ENCODE measurements at places on chromosomes 4 and X.

GRCh38 chr4:87512400-87512799 lies 16.8 kb downstream of the SPARCL1 start:
- no peak for DNase-seq

- no peak for DNase-seq
Observed at GRCh38 chrX:11414091-11414490, 120.9 kb downstream of the AMELX start.

- no peak for DNase-seq
Observed at GRCh38 chrX:1027133-1027532, 185.3 kb downstream of the CRLF2 start.

GRCh38 chrX:122790376-122791095 lies 393.5 kb upstream of the GRIA3 start:
- DNase-seq: no peak

DNA sequence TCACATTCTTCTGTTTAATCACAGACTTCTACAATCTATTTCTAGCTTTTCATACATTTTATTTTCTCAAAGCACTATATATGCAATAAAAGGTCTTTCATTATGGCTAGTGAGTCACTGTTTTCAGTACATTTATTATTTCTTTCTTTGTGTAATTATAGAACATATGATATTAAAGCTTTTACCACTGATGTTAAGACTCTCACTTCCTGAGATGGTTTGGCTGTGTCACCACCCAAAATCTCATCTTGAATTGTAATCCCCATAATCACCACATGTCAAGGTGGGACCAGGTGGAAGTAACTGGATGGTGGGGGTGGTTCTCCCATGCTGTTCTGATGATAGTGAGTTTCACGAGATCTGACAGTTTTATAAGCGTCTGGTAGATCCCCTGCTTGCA lies 41.9 kb downstream of the UBA6 start:
- DNase-seq: no peak

DNA sequence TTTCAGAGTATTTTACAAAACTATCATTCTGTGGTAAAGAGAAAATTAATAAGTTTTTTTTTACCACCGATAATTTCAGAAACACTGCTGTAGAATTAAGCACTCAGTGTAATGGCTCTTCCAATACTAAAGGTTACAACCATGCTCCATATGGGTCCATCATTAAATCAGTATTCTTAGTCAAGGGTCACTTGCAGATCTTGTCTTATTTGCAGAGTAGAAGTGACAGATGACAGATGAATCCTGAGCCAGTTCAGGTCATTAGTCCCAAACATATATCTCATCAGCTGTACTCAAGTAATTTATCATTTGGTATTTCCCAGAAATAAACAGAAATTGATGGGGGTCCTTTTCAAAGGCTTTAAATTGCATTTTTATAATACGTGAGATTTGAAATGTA lies 182.9 kb downstream of the CFAP47 start:
- DNase-seq: no peak

DNA sequence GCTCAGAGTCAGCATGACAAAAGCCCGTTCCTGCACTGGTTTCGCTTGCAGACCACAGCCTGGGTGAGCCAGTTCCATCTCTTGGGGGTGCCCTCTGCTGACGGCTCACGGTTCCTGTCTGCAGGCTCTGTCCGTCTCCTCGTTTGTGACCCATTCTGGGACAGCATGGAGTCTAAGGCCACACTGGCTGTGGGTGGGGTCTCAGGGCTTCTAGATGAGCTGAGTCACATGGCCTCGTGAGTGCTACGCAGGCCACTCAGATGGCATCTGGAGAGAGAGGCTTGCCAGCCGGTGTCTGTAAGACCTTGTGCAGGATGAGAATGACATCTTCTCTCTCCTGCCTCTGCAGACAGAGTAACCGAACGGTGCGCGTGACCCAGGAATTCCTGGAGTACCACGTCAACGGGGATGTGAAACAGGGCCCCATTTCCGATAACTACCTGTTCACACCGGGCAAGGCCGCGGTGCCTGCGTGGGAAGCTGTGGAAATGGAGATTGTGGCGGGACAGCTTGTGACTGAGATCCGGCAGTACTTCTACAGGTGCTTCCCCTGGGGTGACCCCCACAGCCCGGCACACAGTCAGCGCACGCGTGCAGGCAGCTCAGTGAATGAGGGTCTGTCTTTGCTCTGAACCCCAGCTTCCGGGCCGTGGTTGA lies 31.6 kb upstream of the MRFAP1 start:
- DNase-seq: no peak

DNA sequence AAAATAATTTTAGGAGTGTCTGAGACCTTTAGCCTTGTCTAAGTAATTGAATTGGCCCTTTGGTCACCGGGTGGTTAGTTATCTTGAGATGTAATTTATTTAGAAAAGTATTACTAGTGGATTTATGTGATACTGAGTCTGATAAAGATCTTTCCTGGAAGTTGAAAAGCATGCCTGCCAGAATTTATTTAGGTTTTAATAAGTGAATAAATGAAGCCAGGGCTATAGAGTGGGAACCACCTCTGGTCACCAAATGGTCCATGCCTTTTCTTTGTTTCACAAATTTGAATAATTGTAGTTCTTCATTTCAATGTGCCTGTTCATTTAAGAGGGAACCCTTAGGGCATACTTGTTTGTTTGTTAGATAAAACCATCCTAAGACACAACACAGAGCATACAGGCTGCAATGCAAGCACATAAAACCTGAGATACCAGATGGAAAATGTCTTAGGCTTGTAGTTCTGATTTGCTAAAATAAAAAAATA lies 627.8 kb downstream of the ADGRL3 start:
- no peak for DNase-seq

GRCh38 chrX:1400742-1401471 lies 9.0 kb upstream of the SLC25A6 start:
- no peak for DNase-seq

- no peak for DNase-seq
Observed at GRCh38 chrX:44155126-44155525, 181.9 kb upstream of the NDP start.

GRCh38 chrX:42089031-42089430 lies 165.7 kb upstream of the CASK start:
- no peak for DNase-seq

DNA sequence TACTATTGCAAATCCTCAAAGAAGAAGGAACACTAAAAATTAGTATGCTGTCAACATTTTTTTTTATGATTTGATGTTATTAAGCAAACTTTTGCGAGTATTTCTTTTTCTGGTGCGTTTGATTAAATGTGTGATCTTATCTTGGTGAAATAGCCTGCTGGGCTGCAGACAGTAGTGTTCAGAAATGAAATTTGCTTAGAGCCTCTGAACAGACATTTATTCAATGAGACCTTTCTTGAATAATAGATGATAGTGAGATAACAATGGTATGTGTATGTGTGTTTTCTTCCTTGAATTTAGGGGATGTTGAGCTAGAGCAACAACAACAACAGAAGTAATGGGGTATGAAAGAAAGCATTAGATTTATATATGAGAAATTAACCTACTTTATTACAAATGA lies 12.7 kb downstream of the ADGRL3 start:
- DNase-seq: no peak

GRCh38 chrX:41313419-41313818 lies 20.5 kb upstream of the DDX3X start:
- DNase-seq: peak; percentile 56

- no peak for DNase-seq
Observed at GRCh38 chr4:165906272-165906671, 33.2 kb downstream of the TLL1 start.

DNA sequence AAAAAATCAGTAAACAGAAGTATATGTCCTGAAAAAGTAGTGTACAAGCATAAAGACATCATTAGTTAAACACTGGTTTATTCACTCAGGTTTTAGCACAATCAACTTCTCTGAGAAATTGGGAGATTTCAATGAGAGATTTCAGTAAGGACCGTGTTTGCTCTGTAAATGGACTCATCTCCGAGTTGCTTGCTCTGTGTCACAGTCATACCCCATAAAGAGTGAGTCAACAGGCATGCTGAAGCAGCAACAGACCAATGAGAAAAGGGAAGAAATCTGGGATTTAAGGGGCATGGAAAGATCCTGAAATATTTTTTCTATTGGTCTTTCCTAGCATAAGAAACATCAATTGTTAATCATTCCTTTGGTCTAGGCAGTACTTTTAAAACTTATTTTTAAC lies 4.7 kb downstream of the GLUD2 start:
- no peak for DNase-seq

DNA sequence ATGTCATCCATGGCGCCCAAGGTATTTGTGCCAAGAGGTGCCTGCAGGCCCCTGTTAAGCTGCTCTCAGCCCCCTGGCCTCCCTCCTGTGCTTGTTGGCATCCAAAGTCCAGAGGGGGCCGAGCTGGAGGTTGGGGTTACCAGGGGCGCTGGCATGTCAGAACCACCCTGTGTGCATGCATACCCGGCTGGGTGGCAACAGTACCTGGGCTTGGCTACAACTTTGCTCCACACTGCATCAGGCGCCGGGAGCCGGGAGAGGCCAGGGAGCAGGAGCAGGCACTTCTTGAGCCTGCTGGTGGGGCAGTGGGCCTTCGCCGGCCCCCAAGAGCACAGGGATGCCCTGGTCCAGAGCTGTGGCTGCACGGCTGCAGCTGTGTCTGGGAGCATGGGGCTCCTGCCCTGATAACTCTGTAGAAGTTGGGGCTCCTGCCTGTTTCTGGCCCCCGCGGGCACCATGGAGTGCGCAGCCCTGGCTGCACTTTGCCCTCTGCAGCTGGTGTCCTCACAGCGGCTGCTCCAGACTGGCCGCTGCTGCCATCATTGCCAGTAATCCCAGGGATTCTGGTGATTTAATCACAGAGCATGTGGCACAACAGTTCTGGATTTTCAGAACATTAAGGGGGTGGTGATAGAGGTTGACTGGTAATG lies 130.3 kb downstream of the ARHGAP10 start:
- no peak for DNase-seq

DNA sequence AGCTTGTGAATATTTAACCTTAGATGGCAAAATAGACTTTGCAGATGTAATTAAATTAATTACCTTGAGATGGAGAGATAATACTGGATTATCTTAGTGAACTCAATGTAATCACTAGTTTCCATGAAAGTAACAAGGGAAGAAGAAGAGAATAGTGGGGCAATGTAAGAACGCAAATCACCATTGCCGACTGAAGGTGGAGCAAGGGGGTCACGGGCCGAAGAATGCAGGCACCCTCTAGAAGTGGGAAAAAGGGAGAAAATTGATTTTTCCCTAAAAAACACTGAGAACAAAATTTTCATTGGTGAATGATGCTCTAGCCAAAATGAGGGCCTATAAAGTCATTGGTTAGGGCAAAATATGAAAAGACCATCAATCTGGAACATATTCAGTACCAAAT lies 375.6 kb upstream of the EPHA5 start:
- no peak for DNase-seq

DNA sequence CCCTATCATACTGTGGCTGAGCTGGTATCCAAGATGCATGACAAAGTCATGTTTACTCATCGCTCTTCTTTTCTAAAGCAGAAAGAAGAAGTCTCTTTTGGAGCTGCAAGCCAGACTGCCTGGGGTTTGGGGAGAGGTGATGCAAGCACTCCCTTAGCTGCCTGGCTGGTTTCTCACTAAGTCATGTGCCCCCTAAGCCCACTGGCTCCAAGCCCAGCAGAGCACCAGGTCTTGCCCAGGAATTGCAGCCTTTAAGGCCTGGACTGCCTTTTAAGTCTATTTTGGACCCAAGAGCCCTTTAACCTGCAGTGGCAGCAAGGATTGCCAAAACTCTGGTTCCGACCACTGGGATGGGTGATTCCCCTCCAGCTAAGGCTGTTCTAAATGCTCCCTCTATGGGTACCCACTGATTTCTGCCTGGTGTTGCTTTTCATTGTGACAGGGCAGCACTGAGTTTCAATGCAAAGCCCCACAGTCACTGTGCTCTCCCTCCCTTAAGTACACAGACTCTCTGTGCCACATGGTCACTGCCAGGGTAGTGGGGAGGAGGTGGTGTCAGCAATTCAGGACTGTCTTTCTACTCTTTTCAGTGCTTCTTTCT lies 548.6 kb downstream of the TLL1 start:
- DNase-seq: no peak

- DNase-seq: peak; percentile 35
Observed at GRCh38 chr4:20297261-20297660, 45.6 kb downstream of the SLIT2 start.

DNA sequence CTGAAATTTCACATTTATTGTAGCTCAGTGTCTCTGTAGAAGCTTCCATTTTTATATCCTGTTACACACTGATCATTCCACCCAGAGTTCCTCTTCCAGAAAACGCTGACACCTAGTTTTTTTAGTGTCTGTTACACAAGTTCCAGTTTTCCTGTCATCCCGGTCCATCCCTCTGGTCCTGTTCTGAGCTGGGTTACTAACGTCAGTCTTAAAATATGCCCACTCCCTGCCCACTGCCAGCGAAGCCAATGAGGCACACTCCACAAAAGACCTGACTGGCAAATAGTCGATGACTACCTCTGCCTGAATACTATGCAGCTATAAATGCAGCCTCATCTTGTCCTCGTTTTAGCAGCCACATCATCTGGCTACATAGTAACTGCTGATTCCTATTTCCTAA lies 30.9 kb upstream of the DDX3X start:
- DNase-seq: no peak

- no peak for DNase-seq
Observed at GRCh38 chr4:40739347-40739746, 10.4 kb upstream of the NSUN7 start.

DNA sequence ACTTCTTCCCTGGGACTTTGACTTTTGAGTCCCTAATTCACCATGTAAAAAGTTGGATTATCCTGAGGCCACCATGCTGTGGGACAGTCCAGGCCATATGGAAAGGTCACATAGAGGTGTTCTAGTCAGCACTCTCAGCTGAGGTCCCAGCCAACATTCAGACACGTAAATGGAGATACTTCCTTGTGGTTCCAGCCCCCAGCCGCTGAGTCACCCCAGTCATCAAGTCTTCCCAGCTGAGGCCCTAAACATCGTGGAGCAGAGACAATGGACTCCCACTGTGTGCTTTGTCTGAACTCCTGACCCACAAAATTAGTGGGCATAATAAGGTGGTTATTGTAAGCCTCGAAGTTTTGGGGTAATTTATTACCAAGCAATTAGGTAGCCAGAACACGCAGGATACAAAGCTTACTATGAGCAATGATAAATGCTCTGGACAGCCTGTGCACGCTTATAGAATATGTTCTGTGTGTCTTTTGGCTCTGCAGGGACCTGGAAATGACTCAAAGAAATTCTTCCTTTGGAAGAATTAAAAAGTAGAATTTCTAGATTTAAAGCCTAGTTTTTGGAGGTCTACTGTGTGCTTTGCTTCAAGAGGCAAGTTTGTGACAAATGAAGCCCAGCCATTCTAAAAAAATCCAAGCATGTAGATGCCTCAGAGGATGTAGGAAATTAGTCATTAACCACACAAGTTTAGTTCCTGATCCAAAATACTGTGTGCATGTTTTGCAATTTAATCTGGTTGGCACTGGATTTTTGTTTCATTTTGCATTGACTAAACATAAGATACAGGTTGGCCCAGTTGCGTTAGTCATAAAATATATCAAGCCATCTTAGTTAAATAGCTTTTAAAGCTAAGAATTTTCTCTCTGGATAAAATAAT lies 33.2 kb upstream of the SLC9A7 start:
- DNase-seq: peak; percentile 63

- no peak for DNase-seq
Observed at GRCh38 chr4:101885574-101885973, 95.0 kb downstream of the BANK1 start.
